Fibroblast of mammary gland (primary cell): ENCODE measurements at places on chromosomes 3 and 15.

DNA sequence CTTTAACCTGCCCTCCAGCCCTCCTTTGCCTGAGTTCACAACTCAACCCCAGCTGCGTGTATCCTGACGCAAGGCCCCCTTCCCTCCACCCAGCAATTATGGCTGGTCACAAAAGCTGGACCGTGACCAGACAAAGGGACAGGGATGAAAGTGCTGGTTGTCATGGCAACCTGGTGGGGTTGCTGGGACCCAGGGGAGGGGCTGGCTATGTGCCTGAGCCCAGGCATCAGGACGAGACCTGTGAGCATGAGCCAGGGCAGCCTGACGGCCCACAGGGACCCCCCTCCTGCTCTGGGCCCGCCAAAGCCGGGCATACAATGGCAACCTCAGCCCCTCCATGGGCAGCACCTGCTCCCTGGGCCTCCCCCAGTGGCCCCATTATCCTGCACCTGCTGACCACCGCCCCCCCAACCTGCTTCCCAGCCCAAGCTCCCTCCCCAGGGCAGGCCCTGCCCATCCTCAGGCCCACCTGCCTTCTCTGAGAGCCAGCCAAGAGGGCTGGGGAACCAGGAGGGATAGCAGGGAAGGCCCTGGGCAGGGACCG is 4.5 kb upstream of the DNAH1 start:
- no peak for DNase-seq

GRCh38 chr3:71846185-71846584 is 61.2 kb upstream of the PROK2 start:
- peak; percentile 19 for DNase-seq

GRCh38 chr15:89551550-89551949 is 23.7 kb upstream of the TICRR start:
- DNase-seq, result no peak

DNA sequence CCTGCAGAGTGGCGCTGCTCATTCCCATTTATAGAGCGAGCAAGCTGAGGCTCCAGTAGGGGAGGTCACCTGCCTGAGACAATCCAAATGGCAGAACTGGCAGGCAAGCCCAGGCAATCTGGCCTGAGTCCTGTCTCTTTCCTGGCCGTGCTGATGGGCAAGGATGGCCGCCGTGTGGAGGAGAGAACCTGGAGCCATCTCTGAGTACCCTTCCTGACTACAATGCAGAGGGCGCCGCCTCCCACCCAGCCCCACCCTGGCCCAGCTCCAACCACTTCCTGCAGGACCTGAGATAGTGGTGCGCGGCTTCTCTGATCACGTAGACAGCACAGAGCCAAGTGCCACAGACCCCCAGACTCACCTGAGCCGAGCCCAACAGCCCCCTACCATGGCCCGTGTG is 7.0 kb downstream of the TLR9 start:
- no peak for DNase-seq

DNA sequence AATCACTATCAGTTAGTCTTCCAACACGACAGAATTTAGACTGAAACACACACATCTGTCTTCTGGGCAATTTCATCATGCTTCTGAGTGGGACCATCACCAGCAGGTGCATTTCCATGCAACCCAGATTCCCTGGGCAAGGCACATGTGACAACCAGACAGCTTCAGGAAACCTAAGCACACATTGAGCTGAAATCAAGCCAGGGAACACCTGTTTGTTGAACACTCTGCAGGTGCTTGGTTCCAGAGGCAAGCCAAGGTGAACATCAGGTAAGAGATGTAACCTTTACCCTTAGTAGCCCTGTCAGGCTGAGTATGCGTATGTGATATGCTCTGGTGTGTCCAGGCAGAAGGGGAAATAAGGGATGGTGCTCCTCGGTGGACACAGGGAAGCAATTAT is 3.3 kb upstream of the PSMD2 start:
- no peak for DNase-seq

DNA sequence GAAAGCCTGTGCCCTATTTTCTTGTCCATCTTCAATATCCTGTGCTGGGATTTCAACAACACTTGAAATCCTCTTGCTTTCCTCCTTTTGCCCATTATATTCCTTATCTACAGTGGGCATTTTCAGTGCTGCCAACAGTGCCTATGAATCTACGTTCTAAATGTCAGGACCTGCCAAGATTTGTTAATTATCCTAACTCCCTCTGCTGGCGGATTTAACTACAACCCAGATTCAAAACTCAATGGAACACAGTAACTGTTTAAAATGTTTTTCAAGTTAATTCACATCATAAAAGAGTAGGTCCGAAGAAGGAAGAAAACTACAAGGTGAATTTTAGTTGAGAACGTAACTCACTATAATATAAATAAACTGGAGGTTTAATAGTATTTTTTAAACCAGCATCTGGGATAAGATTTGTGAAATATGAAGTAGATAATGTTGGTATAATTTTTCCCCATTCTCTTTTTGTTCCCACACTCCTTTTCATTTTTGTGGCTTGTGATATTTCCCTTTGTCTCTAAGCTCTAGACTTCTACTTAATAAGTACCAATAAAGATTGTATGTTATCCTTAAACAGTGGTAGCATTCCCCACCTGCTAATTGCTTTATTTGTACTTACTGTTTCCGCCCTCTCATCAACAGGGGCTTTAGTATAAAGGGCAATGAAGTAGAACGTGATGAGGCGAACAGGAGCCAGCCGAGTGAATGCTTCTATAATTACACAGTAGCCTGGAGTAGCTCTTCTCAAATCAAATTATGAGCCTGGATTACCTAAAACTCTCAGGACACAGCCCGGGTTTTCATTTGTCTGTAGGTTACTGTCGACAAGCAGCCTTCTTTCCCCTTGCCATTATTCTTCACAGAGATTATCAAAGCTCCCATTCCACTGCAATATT is 302.5 kb upstream of the ATP11B start:
- peak; percentile 6 for DNase-seq

DNA sequence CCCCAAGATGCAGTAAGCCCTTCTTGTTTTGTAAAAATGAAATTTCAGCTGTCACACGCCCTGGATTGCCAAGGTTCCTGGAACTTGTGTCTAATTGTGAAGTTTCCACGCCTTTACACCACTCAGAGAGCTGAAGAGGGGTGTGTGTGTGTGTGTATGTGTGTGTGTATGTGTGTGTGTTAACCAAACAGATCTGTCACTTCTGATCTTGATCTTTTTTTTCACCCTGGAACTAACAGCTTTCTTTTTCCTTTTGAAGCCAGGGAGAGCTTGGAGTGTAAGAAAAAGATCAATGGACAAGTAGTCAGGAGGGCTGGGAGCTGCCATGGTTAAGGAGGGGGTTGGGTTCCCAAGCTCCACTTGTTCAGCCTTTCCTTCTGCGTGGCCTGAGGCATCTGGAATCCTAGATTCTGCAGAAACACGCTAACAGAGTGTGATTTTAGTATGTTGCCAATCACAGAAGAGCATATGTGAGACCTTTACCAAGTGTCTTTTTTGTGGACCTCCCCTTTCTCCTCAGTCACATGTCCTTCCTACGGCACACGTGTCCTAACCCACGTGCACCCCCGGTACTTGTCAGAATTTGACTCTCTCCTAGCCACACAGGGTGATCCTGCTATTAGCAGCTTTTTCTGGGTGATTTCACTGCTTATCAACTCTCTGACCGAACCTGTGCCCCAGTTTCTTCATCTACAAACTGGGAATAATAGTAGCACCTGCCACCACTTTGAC is 11.5 kb downstream of the TIMP4 start:
- DNase-seq, result no peak

GRCh38 chr3:40044487-40044886 is 235.1 kb downstream of the MYRIP start:
- DNase-seq, result peak; percentile 98

GRCh38 chr15:57927091-57927631 is 138.3 kb downstream of the ALDH1A2 start:
- DNase-seq, result no peak
